ENCODE measurements at places on chromosomes 6 and 20.

GRCh38 chr6:308768-309167 lies 16.5 kb downstream of the DUSP22 start:
- DNase-seq, result no peak

- no peak for DNase-seq
These were observed 169.6 kb downstream of the TBXT start for GRCh38 chr6:165998072-165998471.

- DNase-seq, result peak; percentile 9
These were observed at the start of gene TPBG for GRCh38 chr6:82363428-82364086. TSS of gene TPBG (plus strand) at chr6:82363817. CDS start at chr6:82364962, 1,145 bp downstream.

GRCh38 chr20:59939879-59940128 lies 301 bp downstream of the PPP1R3D start:
- DNase-seq, result no peak

DNA sequence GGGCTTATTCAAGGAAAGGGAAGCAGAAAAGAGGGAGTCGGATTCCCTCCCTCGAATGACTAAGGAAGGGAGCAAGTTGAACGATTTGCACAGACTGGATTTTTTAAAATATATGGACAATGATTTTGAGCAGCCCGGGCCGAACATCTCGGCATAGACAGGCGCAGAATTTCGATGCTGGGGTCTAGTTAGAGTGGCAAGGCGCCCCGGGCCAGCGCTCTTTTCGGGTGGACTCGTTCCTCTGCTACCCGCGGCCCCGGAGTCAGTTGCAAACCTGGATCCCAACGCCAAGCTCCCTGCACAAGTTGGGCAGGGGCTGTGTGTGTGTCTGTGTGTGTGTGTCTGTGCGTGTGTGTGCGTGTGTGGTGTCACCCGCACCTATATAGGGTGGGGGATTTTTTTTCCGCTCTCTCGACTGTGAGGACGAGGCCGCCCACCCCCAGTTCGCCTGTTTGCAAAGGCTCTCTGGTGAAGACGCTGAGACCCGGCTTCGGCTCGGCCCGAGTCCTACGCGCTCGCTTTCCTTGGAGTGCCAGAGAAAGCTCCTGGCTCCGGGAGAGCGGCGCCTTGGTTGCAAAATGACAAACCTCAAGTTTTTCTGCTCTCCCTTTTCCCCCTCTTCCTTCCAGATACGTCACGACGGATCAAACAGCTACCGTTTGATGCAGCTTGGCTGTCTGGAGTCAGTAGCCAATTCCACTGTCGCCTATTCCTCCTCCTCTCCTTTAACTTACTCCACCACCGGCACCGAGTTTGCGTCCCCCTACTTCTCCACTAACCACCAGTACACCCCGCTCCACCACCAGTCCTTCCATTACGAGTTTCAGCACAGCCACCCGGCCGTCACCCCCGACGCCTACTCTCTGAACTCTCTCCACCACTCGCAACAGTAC lies 1.4 kb downstream of the TFAP2D start:
- no peak for DNase-seq

DNA sequence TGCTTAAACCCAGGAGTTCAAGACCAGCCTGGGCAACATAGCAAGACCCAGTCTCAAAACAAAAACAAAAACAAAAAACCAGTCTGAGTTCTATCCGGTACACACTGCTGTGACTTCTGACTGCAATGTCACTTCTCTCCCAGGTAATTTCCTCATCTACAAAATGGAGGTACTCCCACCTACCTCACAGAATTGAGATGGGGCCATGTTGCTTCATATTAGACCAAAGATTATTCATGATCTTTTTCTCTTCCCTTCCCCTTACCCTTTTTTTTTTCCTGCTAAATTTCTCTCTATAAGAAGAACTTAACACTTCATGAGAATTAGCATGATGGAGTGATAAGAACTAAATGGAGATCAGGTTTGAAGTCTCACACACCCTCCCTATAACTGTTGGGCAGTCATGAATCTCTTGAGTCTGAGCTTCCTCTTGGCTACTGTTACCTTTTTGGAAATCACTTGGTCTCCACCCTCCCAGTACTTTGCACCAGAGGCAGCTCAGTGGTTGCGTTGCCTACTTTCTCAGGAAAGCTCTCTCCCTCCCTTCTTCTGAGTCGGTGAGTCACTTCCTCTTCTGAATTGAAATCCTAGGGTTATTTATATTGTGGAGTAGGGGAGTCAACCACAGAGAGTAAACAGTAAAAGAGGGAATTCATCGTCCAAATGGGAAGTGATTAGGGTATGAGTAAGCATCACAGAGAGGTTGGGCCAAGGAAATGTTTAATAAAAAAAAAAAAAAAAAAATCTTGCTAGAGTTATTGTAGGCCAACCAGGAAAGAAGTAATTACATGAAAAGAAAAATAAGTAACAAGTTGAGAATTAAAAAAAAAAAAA lies 59.9 kb upstream of the MAP7 start:
- peak; percentile 38 for DNase-seq

- DNase-seq, result no peak
These were observed 215.6 kb upstream of the NRSN1 start for GRCh38 chr6:23910420-23910819.

DNA sequence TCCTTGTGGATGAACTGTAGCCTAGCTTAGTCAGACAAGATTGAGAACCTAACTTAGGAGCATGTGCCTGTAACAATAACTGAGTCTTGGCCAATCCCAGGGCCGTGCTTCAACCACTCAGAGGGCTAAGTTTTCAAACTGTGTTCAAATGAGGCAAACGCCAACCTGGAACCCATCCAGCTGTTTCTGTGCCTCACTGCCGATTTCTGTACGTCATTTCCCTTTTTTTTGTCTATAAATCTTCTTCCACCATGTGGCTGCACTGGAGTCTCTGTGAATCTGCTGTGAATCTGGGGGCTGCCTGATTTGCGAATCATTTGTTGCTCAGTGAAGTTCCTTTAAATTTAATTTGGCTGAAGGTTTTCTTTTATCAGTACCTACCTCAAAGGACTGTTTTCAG lies 115.0 kb upstream of the CHD6 start:
- DNase-seq, result no peak

DNA sequence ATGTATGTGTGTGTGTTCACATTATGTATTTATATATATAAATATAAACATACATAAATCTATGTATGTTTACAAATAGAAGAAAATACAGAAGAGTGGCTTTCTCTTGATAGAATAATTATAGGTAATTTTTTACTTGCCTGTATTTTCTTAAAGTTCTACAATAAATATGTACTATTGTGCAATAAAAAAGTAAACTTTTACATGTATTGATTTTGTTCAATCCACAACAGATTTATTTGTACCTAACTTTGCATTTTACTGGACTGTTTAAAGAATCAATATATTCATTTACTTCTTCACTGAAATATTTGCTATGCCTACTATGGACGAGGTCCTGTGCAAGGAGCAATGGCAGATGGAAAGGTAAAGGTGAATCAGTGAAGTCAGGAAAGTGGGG lies 14.0 kb upstream of the TAB2 start:
- DNase-seq, result no peak

DNA sequence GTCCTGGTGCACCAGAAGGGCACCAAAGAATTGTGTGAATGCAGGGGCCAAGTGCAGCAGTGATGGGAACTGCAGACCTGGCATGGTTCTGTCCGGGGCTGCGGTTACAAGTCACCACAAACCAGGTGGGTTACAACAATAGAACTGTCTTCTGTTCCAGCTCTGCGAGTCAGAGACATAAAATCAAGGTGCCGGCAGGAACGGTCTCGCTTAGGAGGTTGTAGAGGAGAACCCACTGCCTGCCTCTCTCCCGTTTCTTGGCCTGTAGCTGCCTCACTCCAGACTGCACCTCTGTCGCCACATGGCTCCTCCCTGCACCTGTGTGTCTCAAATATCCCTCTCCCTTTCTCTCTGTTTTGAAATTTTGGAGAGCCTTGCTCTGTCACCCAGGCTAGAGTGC lies 143.3 kb downstream of the TAF4 start:
- DNase-seq, result no peak

- no peak for DNase-seq
These were observed 37.6 kb downstream of the ANKS1A start for GRCh38 chr6:34926655-34927054.

DNA sequence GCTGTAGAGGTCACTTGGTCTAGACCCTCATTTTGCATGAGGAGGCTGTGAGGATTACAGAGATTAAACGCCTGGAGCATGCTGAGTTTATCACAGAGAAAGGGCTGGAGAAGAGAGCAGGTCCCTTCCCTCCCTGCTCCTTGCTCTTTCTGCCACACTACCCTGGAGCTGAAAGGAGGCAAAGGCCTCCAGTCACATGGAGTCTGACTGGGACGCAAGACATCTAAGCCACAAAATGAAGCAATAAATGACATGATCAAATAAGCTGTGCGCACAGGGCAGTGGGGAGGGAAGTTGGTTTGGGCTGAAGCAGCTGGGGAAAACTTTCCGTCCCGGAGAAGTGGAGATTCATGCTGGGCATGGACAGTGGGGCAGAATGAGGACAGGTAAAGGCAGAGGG lies 33.3 kb downstream of the ATXN1 start:
- DNase-seq, result no peak

DNA sequence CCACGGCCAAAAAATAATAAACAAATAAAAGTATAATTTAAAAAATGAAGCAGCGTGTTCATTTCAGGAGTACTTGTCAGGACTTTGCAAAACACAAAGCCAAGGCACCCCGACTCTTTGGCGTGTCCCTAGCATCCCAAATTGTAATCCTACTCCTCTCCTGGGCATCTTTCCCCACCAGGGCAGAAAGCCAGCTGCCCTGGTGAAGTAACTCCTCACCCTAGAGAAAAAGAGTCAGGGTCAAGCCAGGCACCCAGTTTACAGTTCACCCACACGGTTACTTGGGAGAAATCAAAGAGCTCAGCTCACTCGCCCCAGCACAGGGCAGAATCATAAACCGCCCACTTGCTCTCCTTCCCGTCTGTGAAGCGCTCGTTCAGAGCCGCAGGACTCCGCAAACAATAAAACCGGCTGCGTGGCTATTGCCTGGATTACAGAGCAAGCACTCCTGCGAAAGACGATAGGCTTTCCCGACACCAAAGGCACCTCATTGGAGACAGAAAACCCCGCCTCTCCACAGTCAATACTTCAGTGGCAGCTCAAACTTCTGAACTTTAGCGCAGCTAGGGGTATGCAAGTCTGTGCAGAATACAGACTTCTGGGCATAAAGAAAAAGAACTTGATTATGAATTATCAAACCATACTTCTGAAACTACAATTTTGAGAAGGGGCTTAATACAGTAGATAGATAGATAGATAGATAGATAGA lies 73.0 kb upstream of the NHSL1 start:
- peak; percentile 19 for DNase-seq

DNA sequence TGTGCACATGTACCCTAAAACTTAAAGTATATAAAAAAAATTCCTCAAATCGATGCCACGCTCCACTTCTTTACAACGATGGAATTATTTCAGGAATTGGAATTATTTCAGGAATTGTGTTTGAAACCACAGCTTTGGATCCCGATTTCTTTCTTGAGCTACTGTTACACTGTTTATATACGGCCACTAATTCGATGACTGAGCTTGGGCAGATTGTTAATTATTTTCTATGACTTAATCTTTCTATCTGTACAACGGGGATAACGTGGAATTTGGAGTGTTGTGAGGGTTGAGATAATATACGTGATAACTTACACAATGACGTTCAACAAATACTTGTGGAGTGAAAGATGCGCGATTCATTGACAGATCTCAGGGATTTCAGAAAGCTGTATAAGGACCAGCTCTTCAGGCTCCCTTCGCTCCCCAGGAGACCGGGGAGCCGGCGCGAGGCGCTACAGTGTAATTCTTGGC lies 171.3 kb downstream of the SLC16A10 start:
- DNase-seq, result no peak

- DNase-seq, result no peak
These were observed 98.0 kb downstream of the FNDC1 start for GRCh38 chr6:159267165-159267564.

DNA sequence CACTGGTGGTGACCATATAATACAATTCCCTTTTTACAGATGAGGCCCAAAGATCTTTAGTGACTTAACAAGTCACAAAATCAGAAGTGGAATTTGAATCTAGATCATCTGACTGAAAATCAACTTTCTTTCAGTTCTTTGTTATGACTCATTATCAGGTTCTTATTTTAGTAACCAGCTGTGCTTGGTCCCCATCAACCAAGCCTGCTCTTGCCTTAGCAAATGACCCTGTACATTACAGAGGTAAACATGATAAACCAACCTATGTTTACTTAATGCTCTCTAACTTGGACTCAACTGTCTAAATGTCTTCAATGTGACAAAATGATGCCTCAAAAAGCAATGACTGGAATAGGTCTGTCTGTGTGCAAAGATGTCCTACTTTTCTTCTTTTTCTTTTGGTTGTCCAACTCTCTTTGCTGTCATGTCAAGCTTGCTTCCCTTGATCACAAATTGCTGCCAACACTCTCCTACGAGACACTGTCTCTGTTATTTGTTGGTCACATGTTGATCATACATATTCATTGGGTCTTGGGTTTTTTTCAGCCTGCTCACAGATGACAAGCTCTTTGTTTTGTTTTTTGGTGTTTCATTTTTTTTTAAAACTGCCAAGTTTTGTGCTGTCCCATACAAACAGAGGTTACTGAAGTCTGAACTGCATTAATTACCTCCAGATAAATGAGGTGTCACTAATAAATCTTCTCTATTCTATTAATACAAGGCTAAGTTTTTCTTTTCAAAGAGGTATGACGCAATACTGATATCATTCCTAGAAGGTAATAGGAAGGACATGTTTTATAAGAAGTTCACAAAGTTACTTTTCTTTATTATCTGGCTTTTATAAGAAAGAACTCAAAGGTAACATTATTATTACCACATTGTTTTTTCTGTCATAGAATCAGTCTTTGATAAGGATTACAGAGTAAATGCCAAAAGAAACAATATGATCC lies 62.2 kb upstream of the PLN start:
- no peak for DNase-seq

DNA sequence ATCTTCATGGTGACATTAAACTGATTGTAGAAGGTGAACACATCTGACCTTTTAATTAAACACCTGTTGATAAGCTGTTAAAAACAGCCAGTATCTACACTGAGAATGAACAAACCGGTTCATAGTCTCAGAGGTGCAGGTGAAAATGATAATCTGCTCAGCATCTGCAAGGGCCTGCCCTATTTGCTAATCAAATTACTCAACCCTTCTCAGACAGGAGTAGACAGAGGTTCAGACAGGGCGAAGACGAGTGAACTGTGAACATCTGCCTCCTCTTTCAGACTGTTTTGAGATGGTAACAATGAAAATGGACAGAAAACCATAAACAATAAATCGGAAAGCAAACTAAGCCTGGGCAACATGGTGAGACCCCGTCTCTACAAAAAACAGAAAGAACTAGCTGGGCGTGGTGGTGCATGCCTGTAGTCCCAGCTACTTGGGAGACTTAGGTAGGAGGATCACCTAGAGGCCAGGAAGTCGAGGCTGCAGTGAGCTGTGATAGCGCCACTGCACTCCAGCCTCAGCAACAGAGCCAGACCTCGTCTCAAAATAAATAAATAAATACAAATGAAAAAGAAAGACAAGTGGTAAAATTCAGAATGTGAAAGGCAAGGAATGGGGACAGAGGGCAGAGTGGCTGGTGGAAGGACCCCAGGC lies 55.9 kb downstream of the NINL start:
- no peak for DNase-seq

Data from GOT3 (cell line).